ENCODE measurements at places on chromosomes 11 and 22.

- DNase-seq, result no peak
Measured at GRCh38 chr11:50181334-50181733, 148.7 kb downstream of the OR4C45 start.

- DNase-seq, result no peak
Measured at GRCh38 chr11:22246992-22247391, 54.1 kb downstream of the ANO5 start.

- DNase-seq, result no peak
Measured at GRCh38 chr11:113685654-113686359, 20.3 kb downstream of the TMPRSS5 start.

DNA sequence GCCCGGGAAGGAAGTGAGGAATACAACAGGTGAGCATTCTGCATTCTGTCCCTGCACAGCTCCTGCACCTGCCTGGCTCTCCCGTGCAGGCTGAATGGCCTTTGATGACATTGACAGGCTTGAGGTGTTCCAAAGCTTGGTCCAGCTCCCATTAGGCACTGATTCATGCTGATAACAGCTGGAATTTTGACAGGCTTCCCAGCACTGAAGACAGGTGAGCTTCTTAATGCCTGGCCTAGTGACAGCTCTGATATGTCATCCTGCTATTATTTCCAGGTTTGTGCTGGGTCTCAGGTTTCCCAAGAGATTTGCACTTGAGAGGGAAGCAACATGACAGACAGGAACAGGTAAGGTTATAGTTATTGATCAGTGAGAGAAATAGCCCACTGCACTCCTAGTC lies 58.0 kb upstream of the MTNR1B start:
- DNase-seq, result no peak

DNA sequence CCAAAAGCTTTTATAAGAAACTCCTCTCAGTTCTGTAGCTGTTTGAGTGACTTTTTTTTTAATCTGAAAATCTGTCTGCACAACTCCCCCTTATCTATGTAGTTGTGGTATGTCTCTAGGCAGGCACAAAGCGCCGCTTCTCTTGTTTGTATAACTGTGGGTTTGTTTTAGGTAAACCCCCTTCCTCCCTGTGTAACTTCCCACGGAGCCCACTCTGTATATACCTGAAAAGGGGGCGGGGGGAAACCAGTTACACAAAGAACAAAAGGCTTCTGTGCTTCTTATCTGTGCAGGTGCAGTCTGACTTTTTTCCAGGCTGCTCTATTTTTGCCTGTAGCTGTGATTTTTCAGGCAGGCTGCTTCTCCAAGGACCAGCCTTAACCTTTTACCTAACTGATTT lies 13.2 kb downstream of the OR10AG1 start:
- DNase-seq, result no peak
